Smooth muscle cell of the coronary artery (primary cell): ENCODE measurements at places on chromosomes 7 and 10. TPM values are rescaled to one million over a fixed set of nuclear protein-coding genes. Genes with fewer than 3 reads are reported as not detected.

Gene TACR2
- 0.15 and 0.35 TPM in 2 replicates for total RNA-seq

Gene SPDYE5
- 0.12 TPM in 1 of 2 replicates, not detected in the other for total RNA-seq

Gene TSPAN13
- total RNA-seq = 0.23 and 30.8 TPM in 2 replicates

Gene GIMAP2
- 0.60 and 4.7 TPM in 2 replicates for total RNA-seq

Gene CRCP
- total RNA-seq = 28.0 and 37.6 TPM in 2 replicates

Gene MUC12
- total RNA-seq = not detected in 2 replicates

Gene VSTM4
- total RNA-seq = 0.23 and 11.1 TPM in 2 replicates

Gene CTAGE15
- total RNA-seq = not detected in 2 replicates
